ENCODE measurements at places on chromosomes 3 and 15.

DNA sequence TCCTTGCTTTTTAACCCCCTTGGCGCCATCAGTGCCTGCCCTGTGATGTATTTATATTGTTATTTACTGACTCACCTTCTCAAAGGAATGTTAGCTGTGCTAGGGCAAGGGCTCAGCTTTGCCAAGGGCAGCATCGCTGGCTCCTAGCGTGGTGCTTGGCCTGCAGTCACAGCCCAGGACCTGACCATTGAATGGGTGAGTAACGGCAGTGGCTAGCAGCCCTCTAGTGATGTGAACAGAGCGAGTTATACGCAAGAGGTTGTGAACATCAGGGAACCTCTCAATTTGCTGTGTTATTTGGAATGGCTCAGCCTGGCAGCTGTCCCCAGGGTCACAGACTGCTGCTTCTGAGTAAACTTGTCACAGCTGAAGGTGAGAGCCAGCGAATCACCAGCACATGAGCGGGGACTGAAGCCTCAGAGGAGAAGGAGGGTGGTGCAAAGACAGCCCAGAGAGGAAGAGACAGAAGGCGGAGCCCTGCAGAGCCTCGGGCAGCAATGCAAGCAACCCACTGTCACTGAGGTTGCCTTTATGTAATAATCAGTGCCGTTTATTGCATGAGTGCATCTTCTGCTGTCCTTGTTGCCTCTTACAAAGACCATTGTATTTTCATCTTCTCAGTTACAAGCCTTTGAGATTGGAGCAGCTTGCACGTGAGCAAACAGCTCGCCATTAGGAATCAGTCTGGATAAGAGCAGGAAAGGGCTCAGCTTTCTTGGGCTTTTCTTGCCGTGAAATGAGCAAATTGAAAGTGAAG, 158.3 kb downstream of the SLCO3A1 start:
- peak; percentile 23 for DNase-seq

- DNase-seq = peak; percentile 42
These were observed 19.0 kb downstream of the CSPG4 start for GRCh38 chr15:75693501-75694240.

DNA sequence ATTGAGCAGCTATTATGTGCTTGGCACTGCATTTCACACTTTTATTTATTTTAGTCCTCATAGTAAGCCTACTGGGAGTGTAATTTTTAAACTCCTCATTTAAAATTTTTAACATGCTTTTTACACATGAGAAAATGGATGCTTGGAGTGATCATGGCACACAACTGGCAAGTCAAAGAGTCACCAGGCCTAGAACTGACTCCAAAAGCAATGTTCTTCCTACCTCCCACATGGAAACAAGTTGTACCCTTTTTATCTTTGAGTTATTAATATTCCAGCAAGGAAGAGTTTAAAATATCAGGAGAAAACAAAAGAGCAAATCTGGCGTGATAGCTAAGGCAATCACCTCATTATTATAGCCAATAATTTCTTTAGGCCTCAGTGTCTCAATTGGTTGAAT, 100.6 kb downstream of the MEIS2 start:
- DNase-seq = no peak

GRCh38 chr3:150545419-150546225, 674 bp downstream of the SERP1 start:
- DNase-seq = peak; percentile 20

GRCh38 chr15:62572797-62573196, 407.7 kb upstream of the C2CD4B start:
- DNase-seq = no peak

- no peak for DNase-seq
These were observed 220.3 kb downstream of the PDZRN3 start for GRCh38 chr3:73404435-73404834.

DNA sequence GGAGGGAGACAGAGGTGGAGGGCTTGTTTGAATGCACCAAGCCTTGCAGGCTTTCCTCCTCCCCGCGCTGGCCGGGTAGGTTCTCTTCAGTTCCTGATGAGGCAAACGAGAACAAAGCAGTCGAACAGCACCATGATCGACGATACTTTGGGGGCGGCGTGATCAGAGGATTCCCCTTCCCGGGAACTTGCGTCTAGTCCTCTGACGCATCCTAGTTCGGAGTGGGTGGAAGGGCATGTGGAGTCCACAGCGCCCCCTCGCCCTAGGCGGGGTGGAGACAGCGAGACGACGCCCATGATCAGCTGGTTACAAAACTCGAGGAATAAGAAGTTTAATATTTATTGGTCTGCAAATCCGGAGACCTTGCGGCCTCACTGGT, 452 bp upstream of the SV2B start:
- DNase-seq = peak; percentile 16

GRCh38 chr3:6467186-6467585, 393.7 kb upstream of the GRM7 start:
- no peak for DNase-seq
